Nephron progenitor cell (in vitro differentiated cells): ENCODE measurements at places on chromosomes 16 and 17.
A peak's percentile ranks its signal among the peaks of the same experiment; 100 is the strongest.

DNA sequence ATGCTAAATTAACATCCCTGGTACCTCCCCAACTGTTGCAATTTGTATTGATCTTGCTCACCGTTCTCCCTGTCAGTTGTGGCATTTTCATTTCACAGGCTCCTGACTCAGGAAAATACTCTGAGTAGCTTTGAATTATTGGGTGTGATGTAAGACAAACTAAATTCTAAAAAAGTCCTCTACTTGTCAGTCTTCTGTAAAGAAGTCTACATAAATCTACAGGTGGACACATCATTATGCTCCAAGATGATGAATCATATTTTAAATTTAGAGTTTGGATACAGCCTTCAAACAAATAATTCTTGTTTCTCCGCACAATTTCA lies 47.2 kb downstream of the MARCHF10 start:
- H3K27me3 ChIP-seq, result peaks cover 11% of the 10 kb centered on the region
- no peak for DNase-seq
- no peaks in the 10 kb centered on the region for H3K36me3 ChIP-seq
- H3K4me1 ChIP-seq, result peaks cover 82% of the 10 kb centered on the region
- peak overlapping the region; percentile 56 for H3K4me3 ChIP-seq

DNA sequence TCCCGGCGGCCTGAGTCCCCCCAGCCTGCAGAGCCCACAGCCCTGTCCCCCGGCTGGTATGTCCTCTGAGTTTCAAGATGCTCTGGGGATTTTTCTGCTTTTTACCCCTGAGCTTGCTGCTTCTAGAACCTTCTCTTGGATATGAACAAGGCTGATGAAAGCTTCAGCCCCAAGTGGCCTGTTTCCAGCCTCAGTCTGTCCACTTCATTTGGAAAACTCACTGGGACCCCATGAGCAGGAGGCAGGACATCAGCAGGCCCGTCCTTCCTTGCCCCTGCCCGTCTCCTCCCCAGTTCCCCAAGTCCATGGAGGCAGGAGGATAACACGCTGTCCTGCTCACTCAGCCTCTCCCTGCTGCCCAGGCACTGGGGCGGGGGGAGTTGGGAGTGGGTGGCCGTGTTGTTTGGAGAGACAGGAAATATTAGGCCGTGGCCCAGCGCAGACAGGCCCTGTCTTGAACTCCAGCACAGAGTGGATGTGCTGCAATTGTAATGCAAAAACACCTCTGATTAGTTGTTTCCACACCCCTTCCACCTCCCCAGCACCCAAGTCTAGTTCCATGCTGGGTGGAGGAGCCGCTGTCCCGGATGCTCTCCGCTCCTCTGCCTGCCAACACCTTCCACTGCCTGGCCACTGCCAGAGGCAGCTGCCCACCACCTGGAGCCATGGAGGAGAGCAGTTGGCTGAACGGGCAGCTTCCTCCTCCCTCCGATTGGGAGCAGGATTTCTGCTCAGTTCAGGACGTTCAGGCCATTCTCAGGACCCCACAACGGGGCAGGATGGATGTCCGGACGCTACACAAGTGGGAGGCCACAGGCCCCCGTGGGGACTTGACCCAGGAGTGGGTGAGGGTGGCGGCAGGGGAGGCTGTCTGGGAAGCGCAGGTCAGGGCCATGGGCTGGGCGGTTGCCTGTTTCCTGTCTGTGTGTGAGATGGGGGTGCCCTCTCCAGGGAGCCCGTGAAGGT lies 216.9 kb upstream of the GSE1 start:
- H3K4me1 ChIP-seq, result peaks cover 64% of the 10 kb centered on the region
- DNase-seq, result peak; percentile 35
- no peak overlapping the region for H3K27ac ChIP-seq

GRCh38 chr16:19294156-19294649 lies 8.7 kb downstream of the CLEC19A start:
- peak overlapping the region; percentile 13 for H3K4me3 ChIP-seq
- peaks cover 18% of the 10 kb centered on the region for H3K27me3 ChIP-seq
- no peaks in the 10 kb centered on the region for H3K36me3 ChIP-seq
- peaks cover 57% of the 10 kb centered on the region for H3K4me1 ChIP-seq

DNA sequence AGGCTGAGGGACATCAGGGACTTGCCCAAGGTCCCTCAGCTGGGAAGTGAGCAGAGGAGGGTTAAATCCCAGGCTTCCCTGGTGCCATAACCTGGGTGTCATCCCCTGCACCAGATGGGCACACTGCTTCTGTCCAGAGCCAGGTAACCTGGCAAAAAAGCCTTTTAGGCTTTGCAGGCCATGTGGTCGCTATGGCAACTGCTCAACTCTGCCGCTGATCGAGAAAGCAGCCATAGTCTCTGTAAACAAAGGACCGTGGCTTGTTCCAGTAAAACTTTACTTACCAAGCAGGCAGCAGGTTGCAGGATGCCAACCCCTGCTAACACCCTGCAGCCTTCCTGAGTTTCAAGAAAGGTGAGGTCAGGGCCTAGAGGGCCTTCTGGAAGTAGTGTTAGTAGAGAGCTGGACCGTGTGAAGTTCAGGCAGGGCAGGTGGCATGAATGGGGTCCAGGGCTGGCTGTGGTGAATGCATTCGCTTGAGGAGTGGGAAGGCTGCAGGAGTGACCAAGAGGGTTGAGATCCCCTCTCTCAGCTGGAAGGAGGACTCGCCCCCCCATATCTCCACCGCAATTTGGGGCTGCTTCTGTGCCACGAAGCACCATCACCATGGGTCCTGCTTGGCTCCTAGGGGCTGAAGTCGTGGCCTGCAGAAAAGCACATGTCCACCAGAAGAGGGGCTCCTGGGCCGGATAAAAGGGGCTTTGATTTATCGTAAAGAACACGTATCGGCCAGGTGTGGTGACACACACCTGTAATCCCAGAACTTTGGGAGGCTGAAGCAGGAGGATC lies 91.3 kb downstream of the SOCS1 start:
- H3K36me3 ChIP-seq, result peaks cover 8% of the 10 kb centered on the region
- H3K4me1 ChIP-seq, result peaks cover 84% of the 10 kb centered on the region
- peaks cover 42% of the 10 kb centered on the region for H3K27me3 ChIP-seq
- DNase-seq, result no peak

- H3K36me3 ChIP-seq, result no peaks in the 10 kb centered on the region
- H3K4me1 ChIP-seq, result peaks cover 67% of the 10 kb centered on the region
- peaks cover 95% of the 10 kb centered on the region for H3K27me3 ChIP-seq
Observed at GRCh38 chr17:29620271-29620670, 2.4 kb downstream of the CORO6 start.

- no peaks in the 10 kb centered on the region for H3K27me3 ChIP-seq
- no peak for DNase-seq
- peaks cover 16% of the 10 kb centered on the region for H3K36me3 ChIP-seq
- no peak overlapping the region for H3K27ac ChIP-seq
Observed at GRCh38 chr16:47667956-47668355, 206.8 kb downstream of the PHKB start.

DNA sequence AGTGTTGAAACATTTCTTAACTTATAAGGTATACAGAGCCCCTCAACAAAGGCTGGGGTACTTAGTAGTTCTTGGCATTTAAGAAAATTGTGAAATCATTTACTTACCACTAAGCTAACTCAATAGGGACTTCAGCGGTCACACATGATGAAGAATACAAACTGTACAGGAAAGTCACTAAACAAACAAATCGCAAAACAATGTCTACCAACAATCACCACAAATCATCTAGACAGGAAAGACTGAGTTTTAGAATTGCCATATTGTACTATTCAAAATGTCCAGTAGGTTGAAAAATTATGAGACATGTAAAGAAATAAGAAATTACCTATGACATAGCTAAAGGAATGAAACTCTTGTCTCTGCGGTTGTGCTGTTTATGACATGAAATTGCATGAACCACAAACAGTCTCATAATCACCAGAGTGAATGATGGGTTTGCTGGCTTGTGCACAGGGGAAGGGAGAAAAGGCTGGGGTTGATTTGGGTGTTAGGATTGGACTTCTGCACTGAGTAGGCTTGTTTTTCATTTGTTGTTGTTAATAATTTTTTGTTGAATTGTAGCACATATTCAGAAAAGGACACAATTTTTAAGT lies 441.1 kb upstream of the MON1B start:
- no peak for DNase-seq
- no peaks in the 10 kb centered on the region for H3K36me3 ChIP-seq
- no peak overlapping the region for H3K4me3 ChIP-seq
- no peak overlapping the region for H3K27ac ChIP-seq
- no peaks in the 10 kb centered on the region for H3K4me1 ChIP-seq
- H3K27me3 ChIP-seq, result peaks cover 9% of the 10 kb centered on the region

GRCh38 chr17:38907930-38908675 lies 17.3 kb upstream of the LASP1NB start:
- H3K27me3 ChIP-seq, result no peaks in the 10 kb centered on the region
- peaks cover 12% of the 10 kb centered on the region for H3K4me1 ChIP-seq
- H3K27ac ChIP-seq, result peak overlapping the region; percentile 55
- H3K4me3 ChIP-seq, result no peak overlapping the region
- no peak for DNase-seq
- H3K36me3 ChIP-seq, result peaks cover 23% of the 10 kb centered on the region

DNA sequence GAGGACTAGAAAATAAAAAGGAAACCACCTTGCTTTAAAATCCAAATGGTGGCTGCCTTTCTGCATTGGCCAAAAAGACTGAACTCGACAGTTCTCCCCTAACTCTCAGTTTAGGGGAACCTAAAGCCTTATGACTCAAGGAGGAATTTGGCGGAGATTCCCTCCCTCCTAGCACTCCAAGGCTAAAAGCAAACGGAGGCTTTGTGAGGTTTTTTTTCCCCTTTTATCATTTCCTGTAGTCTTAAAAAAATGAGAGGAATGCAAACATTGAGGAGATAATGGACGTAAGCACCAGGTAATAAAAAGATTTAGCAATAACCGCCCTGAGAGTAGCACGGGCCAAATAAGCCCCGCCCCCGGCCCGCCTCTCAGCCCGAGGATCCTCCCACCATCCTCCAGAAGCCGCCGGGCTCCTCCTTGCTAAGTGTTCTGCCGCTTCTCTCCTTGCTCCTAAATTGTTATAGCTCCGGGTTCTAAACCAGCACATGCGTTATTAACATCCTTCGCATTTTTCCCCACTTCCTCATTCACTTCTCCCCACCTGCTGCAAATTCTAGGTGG lies 5.8 kb upstream of the KIFC3 start:
- DNase-seq, result peak; percentile 76
- H3K36me3 ChIP-seq, result no peaks in the 10 kb centered on the region
- no peak overlapping the region for H3K27ac ChIP-seq

GRCh38 chr17:17156511-17156910 lies 49.6 kb downstream of the PLD6 start:
- DNase-seq, result no peak
- H3K36me3 ChIP-seq, result peaks cover 50% of the 10 kb centered on the region
- no peaks in the 10 kb centered on the region for H3K4me1 ChIP-seq
- H3K27ac ChIP-seq, result peak overlapping the region; percentile 53
- H3K4me3 ChIP-seq, result no peak overlapping the region
- H3K27me3 ChIP-seq, result no peaks in the 10 kb centered on the region

- H3K4me1 ChIP-seq, result peaks cover 50% of the 10 kb centered on the region
- no peaks in the 10 kb centered on the region for H3K36me3 ChIP-seq
- peak; percentile 13 for DNase-seq
- H3K4me3 ChIP-seq, result peak overlapping the region; percentile 34
- H3K27ac ChIP-seq, result peak overlapping the region; percentile 39
Observed at GRCh38 chr16:26667307-26667706, 399.4 kb upstream of the C16orf82 start.

GRCh38 chr17:32927724-32928585 lies at the start of gene TMEM98:
Gene TMEM98, plus strand, starts transcription at chr17:32928153. Its CDS starts 3,376 bp downstream, at chr17:32931529.
- H3K27ac ChIP-seq, result no peak within 1 kb of the TSS
- peaks cover 11% of the 10 kb centered on the region for H3K4me1 ChIP-seq
- peaks cover 15% of the 10 kb centered on the region for H3K36me3 ChIP-seq
- DNase-seq, result peak; percentile 79
- H3K4me3 ChIP-seq, result peak within 1 kb of the TSS; percentile 83

- H3K36me3 ChIP-seq, result no peaks in the 10 kb centered on the region
- no peak for DNase-seq
- H3K27ac ChIP-seq, result no peak overlapping the region
- H3K4me1 ChIP-seq, result peaks cover 16% of the 10 kb centered on the region
- no peak overlapping the region for H3K4me3 ChIP-seq
Observed at GRCh38 chr17:37792787-37793186, 47.9 kb upstream of the HNF1B start.

DNA sequence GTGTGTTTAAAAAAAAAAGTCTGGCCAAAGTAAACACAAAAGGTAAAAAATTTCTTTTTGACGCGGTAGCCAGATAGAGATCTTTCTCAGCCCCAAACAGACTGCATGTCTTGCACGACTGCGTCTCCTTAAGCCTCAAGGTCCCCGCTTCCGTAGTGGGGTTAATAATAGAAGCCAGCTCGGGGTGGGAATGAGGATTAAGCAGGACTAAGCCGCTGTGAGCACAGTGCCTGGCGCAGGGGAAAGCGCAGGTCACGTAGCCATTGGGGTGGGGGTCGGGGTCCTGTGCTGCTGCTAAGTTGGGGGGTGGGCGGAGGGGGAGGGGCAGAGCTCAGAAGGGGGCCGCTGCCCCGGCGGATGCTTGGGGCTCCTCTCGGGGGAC lies 521 bp downstream of the GGA2 start:
- peaks cover 32% of the 10 kb centered on the region for H3K36me3 ChIP-seq
- H3K27ac ChIP-seq, result no peak overlapping the region
- H3K4me3 ChIP-seq, result peak overlapping the region; percentile 91

GRCh38 chr17:45218895-45219661 lies 2.6 kb upstream of the FMNL1 start:
- no peaks in the 10 kb centered on the region for H3K4me1 ChIP-seq
- no peaks in the 10 kb centered on the region for H3K36me3 ChIP-seq
- no peak overlapping the region for H3K27ac ChIP-seq
- DNase-seq, result peak; percentile 96
- H3K4me3 ChIP-seq, result peak overlapping the region; percentile 47
- H3K27me3 ChIP-seq, result peaks cover 73% of the 10 kb centered on the region

DNA sequence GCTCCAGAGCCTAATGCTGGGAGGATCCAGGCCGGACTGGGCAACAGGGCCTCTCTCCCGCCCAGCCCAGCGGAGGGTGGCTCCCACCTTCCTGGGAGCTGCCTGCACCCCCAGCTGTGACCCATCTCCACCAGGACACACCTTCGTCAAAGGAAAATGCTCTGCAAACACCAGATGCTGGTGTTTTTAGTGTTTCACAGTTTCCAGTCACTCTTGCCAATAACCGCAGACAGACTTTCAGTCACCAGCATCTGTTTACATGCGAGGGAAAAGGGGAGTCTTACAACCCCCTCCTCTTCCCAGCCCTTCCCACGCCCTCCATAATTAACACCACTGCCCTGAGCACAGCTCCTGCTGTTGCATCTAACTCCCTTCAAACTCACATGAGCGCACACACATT lies 25.3 kb downstream of the KLHDC4 start:
- peak overlapping the region; percentile 10 for H3K27ac ChIP-seq
- no peak for DNase-seq
- H3K4me3 ChIP-seq, result no peak overlapping the region
- H3K4me1 ChIP-seq, result peaks cover 6% of the 10 kb centered on the region
- H3K27me3 ChIP-seq, result no peaks in the 10 kb centered on the region
- H3K36me3 ChIP-seq, result peaks cover 45% of the 10 kb centered on the region

- H3K27ac ChIP-seq, result peak overlapping the region; percentile 67
- peaks cover 3% of the 10 kb centered on the region for H3K27me3 ChIP-seq
- H3K4me3 ChIP-seq, result no peak overlapping the region
Observed at GRCh38 chr17:16474012-16474725, 17.8 kb downstream of the LRRC75A start.

- DNase-seq, result no peak
- peaks cover 60% of the 10 kb centered on the region for H3K4me1 ChIP-seq
- no peak overlapping the region for H3K4me3 ChIP-seq
- H3K27me3 ChIP-seq, result peaks cover 35% of the 10 kb centered on the region
Observed at GRCh38 chr16:49439676-49440075, 66.1 kb downstream of the C16orf78 start.

- H3K27me3 ChIP-seq, result peaks cover 3% of the 10 kb centered on the region
- no peak overlapping the region for H3K27ac ChIP-seq
- DNase-seq, result no peak
Observed at GRCh38 chr17:44209786-44210341, 9.6 kb downstream of the UBTF start.
